ENCODE measurements at places on chromosomes 5 and 9.

DNA sequence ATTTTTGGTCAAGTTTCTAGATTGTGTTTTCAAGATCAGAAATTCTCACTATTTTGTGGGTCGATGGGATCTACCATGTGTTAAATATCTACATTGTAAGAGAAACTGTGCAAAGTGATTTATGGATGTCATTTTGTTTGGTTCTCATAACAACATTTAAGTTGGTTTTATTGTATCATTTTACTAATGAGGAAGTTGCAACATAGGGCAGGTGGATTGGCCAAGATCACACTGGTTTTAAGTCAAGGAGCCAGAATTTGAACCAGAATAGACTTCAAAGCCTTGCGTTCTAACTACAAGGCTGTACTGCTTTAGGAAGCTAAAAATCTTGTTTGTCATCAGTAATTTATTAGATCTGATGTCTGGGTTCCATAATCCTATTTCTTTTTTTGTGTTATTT lies 23.4 kb downstream of the SH3TC2 start:
- no peak for DNase-seq

GRCh38 chr5:67178966-67179365 lies 17.6 kb downstream of the CD180 start:
- no peak for DNase-seq

DNA sequence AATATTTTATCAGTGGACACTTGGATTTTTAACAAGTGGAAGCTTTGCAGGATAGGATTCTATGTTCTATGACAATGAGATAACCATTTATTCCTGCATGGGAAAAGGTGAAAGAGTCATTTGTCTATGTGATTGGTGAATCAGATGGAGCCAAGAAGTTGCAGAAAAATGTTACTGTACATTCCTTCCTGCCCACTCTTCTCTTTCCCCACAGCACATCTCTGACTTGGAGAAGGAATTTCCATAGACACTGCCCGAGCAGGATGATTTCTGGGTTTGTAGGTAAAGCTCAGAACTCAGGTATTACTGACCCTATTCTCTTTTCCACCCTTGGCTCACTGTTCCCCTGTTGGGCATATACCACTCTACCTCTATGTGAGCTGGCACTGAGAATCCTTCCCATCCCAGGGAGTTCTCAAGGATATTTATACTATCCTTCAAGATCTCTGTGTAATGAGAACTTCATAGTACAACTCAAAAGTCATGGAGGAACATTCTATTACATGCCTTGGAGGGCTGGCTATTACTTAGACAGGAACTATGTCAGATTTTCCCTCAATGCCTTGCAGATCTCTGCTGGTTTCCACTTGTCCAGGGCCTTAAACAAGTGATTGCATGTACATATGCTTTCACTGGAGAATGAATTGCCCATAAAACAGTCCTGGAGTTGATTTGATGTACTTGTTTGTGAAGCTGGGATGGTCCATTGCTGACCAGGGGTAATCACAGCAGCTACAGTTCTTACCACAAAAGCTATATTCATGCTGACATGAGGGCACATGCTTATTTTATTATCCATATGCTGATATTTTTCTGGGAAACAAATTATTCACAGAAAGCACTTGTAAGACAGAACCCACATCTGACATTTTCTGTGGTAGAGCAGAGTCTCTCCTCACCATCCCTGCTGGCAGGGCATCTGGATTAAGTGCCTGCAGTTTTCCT lies 24.1 kb downstream of the SLC1A3 start:
- DNase-seq = no peak

GRCh38 chr5:180133971-180134508 lies 62.5 kb upstream of the RNF130 start:
- DNase-seq = no peak

DNA sequence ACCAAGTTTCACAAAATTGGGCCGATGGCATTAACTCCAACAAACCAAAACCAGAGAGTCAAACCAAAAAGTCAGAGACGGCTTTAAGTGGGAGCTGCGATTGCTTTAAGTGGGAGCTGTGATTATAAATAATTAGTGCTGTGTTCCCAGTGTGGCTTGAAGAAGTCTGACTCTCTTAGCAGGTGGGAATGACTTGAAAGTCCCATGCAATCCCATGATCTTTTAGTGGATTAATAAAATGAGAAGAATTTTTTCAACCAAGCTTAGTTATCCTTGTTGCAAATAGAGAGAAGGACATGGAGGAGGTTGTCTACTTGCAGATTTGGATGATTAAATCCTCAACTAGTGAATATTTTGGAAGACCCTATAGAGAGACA lies 68.5 kb downstream of the MYO10 start:
- DNase-seq = no peak

GRCh38 chr5:158938200-158938599 lies 161.5 kb downstream of the EBF1 start:
- DNase-seq = no peak

- no peak for DNase-seq
These were observed 58.7 kb downstream of the MED27 start for GRCh38 chr9:132020820-132021510.

GRCh38 chr9:91898451-91899218 lies 51.4 kb downstream of the ROR2 start:
- no peak for DNase-seq

- no peak for DNase-seq
These were observed 160.5 kb downstream of the MED27 start for GRCh38 chr9:131919216-131919615.

Measured in activated gamma-delta T cell treated with Interleukin-2 at 50 U/mL for 16 hours (primary cell).